ENCODE measurements at places on chromosomes 11 and 22.

DNA sequence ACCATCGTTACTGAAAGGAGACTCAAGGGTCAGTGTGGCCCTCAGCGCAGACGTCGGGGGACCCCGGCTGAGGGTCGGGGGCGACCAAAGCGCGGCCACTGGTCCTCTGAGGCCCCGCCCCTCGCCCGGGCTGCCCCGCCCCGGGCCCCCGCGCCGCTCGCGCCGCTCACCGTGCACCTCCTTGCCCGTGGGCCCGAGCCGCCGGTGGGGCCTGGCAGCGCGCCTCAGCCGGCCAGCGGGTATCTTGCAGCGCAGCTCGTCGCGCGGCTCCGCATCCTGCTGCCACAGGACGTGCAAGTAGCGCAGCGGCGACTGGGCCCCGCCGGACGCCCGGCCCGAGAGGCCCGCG lies 419 bp downstream of the ANKRD54 start:
- no peak for DNase-seq

GRCh38 chr22:25393121-25393805 lies 171.2 kb upstream of the GRK3 start:
- DNase-seq = no peak

DNA sequence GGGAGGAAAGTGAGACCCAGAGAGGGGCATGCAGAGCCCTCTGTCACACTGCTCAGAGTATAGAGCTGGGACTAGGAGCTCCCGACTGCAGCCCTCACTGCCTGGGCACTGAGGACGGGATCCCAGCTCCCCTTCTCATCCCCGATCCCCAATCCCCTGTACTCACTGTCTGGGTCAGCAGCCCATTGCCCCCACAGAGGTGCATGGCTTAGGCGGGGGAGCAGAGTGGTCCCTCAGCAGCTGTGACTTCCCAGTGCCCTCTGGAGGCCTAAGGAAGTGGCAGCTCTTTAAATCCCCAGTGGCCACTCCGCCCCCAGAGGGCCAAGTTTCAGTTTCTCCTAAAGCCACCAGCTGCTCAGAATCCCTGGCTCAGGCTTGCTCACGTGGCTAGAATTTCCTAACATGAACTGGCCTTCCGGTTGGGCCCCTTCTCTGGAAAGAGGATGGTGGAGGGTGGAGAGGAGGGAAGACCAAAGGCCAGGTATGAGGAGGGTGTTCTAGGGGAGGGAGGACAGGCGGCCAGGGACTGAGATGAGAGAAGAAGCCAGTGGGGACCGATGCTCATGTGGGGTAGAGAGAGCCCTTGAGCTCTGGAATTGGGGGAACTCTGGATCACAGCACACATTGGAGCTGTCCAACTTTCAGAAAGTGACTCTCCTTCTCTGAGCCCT lies at the start of gene BATF2:
BATF2 (minus strand) TSS at position 262 of the 671 bp plus-strand sequence; CDS start at position 205, 57 bp downstream.
- DNase-seq = peak; percentile 90

GRCh38 chr11:11347592-11347991 lies 5.5 kb downstream of the CSNK2A3 start:
- peak; percentile 90 for DNase-seq

DNA sequence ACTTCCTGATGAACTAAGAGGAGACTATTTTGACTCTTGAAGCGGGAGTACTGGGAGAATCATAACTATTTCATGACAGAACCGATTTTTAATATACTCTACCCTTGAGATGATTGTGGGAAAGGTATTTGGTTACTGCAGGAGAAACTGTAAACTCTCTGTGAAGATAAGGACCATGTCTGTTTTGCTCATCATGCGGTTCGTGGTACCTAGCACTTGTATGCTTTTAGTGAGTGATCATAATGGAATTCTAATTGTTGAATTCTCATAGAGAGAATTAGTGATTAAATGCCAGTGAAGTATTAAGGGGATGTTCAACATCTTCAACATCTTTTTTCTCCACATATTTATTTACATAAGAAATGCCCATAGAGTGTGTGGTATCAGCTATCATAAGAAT lies 11.4 kb downstream of the AASDHPPT start:
- no peak for DNase-seq

DNA sequence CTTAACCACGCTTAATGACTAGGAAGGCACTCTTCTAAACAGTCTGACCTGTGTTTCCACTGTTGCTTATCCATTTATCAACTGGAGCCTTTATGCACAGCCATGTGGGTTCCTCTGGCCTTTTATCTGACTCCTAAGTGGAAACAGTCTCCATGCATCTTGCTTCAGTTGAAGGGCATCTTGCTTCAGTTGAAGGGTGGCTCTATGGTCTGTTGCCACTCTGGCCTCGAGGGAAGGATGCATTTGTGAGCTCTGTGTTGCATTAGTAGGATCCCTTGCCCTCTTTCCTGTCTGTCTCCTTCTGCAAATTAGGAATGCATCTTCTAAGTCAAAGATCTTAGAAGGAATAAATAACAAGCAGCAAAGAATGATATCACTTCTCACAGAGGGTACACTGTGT lies 25.8 kb upstream of the C11orf96 start:
- no peak for DNase-seq

GRCh38 chr11:74306435-74307175 lies 4.8 kb downstream of the P4HA3 start:
- no peak for DNase-seq

DNA sequence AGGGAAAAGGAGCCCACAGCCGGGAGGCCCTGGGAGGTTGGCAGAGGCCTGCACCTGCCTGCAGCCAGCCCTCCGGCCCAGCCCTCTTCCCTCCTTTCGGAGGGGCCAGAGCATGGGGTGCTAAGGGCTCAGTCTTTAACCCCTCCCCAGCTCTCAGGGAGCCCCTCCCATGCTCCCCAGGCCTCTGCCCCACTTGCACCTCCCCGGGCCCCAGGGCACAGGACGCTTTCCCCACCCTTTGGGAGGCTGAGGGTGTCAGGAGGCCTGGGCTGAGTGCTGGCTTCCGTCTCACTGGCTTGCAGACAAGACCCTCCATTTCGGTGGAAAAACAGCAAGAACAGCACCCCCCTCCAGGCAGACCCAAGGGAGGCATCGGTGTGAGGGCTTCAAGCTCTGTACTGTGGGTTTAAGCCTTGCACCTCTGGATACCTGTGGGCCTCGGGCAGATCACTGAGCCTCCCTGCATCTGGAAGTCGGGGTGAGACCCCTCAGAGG lies 7.3 kb downstream of the ASCL2 start:
- DNase-seq = no peak

- peak; percentile 75 for DNase-seq
Measured at GRCh38 chr11:12802418-12803085, 128.3 kb downstream of the TEAD1 start.

DNA sequence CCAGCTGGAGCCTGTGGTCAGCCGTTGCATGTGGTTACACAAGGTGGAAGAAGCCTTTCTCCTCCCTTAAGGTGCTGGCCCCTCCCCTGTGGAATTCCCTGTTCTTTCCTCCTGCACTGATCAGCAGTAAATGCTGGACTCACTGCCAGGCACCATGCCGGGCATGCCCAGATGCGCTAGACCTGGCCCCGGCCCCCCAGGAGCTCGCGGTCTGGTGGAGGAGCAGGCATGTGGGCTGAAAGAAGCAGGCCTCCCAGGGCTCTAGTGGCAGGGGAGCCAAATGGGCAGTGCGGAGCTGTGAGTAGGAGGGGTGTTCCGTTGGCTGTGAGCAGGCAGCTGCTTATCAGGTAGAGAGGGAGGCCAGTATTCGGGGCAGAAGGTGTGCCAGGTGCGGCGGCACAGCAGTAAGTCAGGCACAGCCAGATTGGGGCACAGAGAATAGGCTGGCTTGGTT lies 10.2 kb downstream of the DGKZ start:
- DNase-seq = no peak

DNA sequence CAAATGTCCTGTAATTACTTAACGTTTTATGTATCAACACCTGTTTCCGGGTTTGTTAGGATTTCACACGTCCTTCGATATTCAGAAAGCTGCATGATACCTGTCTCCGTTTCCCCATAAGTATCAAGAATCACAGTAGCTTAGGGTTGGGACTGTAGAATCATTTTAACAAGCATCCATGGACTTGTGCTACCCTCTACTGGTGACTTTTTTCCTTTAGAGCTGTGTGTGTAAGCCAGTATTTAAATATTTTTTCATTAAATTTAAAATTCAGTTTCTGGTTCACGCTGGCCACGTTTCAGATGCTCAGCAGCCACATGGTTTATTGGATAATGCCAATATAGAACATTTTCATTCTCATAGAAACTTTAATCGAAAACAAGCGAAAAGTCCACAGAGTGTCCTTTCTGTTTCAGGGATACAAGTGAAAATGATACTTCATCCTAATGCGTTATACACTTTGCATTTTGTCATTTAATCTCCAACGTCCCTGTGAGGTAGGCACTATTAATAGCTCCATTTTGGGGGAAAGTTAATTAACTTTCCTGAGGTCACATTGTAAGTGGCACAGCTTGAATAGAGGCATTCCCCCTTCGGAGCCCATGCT lies 61.5 kb upstream of the SLC25A18 start:
- DNase-seq = no peak

DNA sequence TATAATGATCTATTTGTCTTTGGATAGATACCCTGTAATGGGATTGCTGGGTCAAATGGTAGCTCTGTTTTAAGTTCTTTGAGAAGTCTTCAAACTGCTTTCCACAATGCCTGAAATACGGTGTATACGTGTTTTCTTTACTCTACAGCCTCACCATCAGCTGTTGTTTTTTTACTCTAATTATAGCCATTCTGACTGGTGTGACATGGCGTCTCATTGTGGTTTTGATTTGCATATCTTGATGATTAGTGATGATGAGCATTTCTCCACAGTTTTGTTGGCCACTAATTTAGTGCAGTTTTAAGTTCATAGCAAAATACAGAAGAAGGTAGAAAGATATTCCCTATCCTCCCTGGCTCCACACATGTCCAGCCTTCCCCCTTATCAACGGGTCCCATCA lies 26.3 kb upstream of the VPREB1 start:
- DNase-seq = no peak

GRCh38 chr22:38861170-38861876 lies 10.7 kb downstream of the CBX6 start:
- no peak for DNase-seq

All from posterior vena cava (tissue), 2 donors.